Activated gamma-delta T cell treated with Interleukin-2 at 50 U/mL for 16 hours (primary cell): ENCODE measurements at places on chromosomes 16 and 17.

GRCh38 chr17:55811536-55811935, 60.7 kb downstream of the PCTP start:
- DNase-seq, result no peak

DNA sequence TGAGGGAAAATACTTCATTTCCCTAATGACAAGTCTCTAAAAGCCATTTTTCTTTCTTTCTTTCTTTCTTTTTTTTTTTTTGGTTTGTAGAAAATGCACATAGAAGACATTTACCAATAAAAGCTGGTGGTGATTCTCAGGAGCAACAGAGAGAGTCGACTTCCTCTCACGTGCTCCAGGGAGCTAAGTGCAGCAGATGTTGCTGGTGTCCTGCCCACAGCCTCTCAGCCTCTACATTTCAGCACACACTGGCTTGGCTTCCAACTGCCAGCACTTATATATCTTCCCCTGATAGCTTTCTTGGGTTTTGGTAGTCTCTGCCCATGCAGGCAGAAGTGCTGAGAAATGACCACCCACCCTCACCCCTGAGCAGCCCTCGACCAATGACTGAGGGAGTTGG, 58.4 kb upstream of the MARCHF10 start:
- DNase-seq, result no peak

DNA sequence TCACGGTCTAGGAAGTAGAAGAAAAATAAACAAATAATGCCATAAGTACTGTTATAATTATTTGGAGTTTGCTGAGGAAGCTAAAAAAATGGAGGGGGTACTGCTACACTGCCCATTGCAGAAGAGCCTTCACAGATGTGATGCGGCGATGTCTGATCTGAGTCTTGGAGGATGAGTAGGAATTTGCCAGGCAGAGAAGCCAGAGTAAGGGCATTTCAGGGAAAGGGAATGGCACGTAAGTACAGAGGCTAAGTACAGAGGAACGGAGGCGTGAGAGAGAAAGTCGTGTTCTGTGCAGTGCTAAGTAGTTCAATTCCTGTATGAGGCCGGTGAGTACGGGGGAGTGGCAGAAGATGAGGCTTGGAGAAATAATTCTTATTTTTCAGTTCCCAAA, 741 bp upstream of the GRB2 start:
- DNase-seq, result no peak

DNA sequence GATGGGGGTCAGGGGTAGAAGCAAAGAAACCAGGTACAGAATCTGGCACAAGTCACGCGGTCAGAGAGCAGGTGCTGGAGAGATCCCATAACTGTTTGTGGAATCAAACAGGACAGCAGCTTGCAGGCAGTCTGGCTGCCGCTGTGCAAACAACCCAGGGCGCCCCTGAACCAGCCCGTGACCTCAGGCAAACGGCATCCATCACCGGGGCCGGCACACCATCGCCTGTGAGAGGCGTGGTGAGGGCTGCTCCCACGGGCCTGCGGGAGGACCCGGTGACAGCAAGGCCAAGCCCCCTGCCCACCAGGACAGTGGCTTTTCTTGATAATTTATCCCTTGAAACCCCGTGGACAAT, 47.9 kb downstream of the CBFA2T3 start:
- DNase-seq, result no peak

DNA sequence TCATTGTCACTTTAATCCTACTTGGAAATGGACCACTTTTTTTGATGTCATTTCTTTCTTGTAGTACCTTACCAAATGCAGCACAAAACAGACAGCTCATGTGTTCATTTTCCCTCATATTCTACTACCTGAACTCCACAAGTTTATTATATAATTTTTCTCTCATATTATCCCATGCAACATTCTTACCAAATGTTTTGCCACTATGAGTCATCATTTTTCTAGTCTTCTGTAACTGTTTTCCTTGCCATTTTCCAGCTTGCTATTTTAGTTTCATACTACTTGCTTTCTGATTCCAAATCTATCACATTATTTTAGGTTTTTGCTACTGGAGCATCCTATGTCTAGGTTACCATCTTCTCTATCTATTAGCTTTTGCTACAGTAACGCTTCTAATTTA, 332.7 kb downstream of the ZFHX3 start:
- DNase-seq, result no peak

DNA sequence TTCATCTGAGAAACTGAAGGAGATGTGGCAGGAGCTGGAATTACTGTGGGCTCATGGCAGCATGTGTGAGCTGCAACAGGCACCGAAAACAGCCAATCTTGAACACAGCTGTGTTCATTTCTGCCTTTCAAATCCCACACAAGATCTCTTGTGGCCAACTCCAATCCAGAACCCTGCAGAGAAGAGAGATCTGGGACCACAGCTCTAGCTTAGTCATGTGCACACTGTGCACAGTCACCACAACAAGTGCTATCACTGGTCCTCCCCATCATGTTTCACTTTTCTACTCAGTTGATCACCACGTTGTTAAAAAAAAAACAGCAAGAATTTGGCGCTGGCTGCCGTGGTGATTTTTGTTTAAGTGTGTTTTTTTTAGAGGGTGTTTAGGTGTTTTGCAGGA, 254.5 kb upstream of the ELAC2 start:
- no peak for DNase-seq

- no peak for DNase-seq
These were observed 1.1 kb downstream of the SPECC1 start for GRCh38 chr17:20010099-20010863.

GRCh38 chr17:2194889-2195335, 108.7 kb downstream of the SMG6 start:
- no peak for DNase-seq

- DNase-seq, result no peak
These were observed 13.4 kb downstream of the C17orf78 start for GRCh38 chr17:37389160-37389559.

DNA sequence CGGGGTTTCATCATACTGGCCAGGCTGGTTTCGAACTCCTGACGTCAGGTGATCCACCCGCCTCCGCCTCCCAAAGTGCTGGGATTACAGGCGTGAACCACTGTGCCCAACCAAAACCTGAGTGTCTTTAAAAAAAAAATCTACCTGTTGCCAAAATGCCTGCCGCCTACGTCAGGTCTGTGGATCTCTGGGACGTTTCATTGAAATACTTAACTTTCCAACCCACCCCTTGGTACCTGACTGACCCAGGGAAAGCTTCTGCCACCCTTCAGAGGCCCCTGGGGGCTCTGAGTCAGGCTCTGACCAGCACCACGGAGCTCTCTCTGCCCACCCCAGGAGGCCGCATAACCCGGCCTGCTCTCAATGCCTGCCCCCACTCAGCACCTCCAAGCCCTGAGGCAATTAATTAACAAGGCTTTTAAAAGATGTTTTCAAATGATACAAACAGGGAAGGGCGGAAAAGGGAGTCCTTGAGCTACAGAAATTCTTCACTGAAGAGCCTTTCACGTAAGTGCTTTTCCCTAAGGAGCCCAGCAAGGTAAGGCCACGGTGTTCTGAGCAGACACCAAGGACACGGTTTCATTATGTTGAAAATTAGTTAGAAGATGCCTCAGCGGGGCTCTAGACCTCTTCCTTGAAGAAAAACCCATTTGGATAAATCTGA, 29.3 kb upstream of the GSG1L start:
- no peak for DNase-seq

GRCh38 chr16:72752004-72752695, 295.8 kb downstream of the ZFHX3 start:
- DNase-seq, result no peak

DNA sequence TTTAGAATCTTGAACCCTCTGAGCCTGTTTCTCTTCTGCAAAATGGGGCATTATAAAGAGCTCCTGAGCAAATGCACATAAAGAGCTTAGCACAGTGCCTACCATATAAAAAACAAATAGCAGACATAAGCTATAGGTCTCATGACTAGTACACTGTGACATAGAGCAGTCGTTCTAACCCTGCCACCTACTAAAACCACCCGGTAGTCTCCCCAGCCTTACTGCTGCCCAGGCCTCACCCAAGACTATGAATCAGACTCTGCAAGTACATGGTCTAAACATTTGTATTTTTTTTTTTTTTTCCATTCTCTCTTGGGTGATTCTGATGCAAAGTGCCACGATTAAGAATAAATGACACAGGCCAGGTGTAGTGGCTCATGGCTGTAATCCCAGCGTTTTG, 33.9 kb downstream of the STX8 start:
- DNase-seq, result no peak

GRCh38 chr17:76578376-76578775, 7.3 kb downstream of the ST6GALNAC2 start:
- no peak for DNase-seq

DNA sequence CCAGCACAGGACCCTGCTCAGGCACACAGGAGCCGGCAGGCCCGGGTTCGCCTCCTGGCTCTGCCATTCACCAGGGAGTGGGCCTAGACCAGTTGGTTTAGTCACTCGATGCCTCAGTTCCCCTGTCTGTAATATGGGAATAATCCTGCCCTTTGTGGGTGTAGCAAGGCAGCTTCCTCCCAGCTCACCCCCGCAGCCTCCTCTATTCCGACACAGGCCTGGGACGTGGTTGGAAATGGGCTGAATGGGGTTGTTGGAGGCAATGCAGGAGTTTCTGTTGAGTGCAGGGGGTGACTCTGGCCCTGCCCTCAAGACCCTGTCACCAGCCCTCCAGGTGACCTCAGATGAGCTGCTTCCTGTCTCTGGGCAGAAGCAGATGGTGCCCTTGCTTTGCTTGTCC, 19.8 kb downstream of the SLC5A10 start:
- DNase-seq, result no peak

DNA sequence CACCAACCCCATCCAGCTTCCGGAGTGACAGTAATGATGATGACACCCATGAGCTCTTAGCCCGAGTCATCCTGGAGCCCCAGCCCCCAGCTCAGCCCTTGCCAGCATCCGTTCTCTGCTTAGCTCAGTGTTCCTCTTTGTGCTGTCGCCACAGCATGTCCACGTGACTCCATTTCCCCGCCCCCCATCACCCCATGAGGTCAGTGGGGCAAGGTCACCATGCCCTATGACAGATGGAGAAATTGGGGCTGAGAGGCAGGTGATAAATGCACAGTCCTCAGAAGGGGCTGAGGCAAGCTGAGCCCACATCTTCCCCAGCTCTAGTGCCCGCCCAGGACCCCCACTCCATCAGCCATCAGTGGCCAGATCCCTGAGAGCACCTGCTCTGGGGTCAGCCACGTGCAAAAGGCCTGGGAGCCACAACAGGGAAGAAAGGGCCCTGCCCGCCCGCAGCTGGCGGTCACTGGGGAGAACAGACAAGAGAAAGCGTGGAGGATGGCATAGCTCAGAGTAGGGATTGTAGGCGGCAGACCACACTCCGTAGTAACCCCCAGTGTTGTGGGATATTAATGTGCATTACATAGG, 17.1 kb downstream of the ITGB4 start:
- DNase-seq, result no peak

GRCh38 chr17:19718613-19719354, 2.4 kb upstream of the SLC47A2 start:
- DNase-seq, result no peak

DNA sequence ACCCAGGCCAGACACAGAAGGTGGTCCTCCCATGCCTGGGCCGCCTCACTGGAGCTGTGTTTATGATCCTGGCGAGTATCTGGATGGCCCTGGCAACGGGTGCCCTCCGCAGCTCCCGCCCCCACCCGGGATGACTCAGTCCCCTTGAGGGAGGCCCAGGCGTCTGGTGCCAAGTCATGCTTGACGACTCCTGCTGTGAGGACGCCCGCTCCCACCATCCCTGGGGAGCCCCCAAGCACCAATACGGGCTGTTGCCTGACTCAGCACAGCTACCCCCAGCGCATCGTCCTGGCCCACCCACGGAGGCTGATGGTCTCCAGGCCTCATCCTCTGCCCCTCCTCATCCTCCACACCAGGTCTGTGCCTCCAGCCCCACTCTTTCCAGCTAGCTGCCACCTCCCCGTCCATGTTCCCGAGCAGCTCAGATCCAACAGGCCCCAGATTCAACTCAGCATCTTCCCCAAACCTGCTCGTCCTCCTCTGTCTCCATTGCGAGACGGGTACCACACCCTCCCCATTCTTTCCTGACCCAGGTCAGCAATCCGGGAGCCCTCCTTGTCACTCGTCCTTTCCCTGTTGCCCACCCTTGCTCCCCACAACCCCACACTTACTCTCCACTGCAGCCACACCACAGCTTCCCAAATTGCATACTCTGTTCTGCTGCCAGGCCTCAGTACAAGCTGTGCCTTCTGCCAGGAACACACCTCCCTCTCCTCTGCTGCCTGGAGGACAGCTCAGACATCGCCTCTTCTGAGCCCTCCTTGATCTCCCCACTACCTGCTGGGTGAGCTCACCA, 2.6 kb downstream of the CAMKK1 start:
- no peak for DNase-seq

- DNase-seq, result no peak
These were observed 7.2 kb downstream of the RAB11FIP4 start for GRCh38 chr17:31398381-31399311.

- no peak for DNase-seq
These were observed 207.0 kb upstream of the CACNG3 start for GRCh38 chr16:24049113-24049512.

DNA sequence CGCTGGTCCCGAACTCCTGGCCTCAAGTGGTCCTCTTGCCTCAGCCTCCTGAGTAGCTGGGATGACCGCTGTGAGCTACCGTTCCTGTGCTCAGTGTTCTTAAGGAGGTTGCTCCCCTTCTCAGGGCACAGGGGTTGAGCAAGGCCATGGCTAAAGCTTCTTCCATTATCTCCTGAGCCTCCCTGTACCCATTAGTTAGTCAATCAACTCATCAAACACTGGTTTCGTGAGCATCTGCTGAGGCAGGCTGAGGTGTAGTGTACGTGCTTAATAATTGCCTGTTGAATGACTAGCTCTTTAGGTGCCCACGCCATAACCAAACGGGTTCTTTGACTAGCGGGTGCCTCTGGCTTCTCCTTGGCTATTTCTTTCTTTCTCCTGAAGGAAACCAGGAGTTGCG, 11.7 kb downstream of the SGCA start:
- no peak for DNase-seq

DNA sequence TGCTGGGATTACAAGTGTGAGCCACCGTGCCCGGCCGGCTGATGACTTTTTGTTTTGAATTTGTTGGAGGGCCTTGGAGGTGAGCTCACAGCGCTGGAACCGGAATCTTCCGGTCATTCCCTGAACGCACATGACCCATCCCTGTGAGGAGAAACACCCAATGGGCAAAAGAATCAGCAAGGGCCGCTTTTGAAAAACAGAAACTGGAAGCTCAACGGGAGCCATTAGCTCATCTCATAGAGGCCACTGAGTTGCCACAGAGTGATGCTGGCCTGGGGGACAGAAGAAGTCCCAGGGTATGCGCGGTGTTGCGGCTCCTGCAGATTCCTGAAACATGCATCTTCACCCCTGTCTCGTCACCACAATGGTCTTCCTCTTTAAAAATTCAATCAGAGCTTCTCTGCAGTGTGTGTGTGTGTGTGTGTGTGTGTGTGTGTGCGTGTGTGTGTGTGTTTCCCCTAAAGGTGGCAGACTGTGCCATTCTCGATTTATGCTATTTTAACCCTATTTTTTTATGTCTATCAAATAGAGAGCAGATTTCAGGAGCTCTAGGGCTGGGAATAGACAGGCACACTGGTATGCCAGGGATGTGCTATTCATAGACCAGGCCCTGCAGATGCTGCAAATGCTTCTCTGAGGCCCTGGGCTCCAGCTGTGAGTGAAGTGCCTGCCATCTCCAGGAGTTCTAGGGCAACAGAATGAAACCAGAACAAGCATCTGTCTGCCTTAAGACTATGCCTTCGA, 68.3 kb downstream of the MARCHF10 start:
- DNase-seq, result no peak

GRCh38 chr16:72427051-72427782, 255.3 kb upstream of the PMFBP1 start:
- DNase-seq, result no peak
